ENCODE measurements at places on chromosomes 6 and 20.

DNA sequence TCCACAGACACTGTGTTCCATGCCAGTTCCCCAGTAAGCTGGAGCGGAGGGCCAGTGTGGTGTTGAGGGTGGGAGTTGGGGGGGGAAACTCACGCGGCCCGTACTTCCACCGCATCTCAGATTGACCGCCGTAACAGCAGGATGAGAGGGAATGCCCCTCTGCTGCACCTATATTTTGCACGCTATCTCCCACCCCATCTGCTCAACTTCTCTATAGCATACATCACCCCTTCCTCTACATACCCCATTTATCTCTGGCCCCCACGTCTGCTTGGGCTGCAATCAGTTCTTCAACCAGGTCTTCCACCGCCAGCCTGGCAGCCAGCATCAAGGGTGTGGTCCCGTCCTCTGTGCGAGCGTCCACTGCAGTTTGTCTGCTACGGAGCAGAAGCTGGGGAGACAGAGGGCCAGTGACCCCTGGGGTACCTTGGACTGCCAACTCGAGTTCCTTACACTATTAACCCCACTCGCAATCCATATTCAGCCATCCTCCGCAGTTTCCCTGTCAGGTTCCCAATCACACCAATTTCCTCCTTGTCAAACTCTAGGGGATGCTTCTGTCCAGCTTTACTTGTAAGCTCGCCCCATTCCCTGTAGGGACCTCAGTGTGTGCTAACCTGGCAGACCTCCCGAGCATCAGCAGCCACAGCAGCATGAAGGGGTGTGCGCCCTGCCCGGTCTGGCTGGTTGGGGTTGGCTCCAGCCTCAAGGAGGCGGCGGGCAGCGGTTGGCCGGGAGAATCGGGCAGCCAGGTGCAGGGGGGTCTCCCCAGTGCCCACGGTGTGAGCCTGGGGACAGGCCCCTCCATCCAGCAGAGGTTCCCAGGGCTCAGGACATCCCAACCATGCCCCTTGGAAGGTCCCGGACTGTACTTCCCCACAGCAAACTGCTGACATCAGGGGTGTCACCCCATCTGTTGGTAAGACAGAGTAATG is 4.5 kb upstream of the GPSM3 start:
- DNase-seq, result peak; percentile 72

DNA sequence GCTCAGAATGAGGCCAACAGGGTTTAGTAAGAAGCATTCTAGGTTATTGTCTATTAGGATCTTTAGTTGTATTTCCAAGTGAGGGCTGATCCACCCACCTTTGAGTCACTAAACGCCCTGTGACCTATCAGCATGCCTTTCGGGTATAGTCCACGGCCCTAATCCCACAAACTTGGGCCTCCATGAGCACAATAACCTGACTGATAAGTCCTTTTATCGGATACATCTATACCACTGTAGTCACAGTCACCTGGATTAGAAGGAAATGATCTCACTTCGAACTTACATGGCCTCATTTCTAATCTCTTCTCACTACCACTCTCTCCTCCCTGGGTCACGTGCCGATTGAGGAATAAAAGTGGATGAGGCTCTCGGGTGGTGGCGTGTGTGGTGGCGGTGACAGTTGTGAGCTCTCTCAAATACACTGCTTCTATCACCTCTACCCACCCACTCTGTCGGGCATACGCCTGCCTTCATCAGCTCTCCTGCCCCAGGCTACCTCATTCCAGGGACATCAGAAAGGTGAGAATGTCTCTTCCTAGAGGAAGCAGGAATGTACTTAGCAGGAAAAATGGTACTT is 65.2 kb downstream of the TRAM2 start:
- no peak for DNase-seq

DNA sequence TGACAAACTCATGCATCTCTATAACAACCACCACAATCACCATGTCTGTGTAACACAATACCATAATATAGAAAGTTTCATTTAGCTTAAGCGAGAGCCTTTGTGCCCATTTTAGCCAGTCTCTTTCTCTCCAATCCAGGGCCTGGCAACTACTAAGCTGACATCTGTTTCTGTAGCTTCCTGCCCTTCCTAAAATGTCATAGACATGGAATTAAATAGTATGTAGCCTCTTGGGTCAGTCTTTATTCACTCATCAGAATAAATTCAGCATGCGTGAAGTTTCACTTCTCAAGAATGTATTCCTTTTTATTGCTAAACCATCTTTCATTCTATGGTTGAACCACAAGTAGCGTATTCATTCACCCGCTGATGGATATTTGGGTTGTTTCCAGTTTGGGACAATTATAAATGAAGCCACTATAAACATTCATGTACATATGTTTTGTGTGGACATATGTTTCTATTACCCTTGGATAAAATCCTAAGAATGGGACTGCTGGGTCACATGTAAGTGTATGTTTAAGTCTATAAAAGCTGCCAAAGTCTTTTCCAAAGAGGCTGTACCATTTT is 1.7 kb upstream of the TREM2 start:
- no peak for DNase-seq

DNA sequence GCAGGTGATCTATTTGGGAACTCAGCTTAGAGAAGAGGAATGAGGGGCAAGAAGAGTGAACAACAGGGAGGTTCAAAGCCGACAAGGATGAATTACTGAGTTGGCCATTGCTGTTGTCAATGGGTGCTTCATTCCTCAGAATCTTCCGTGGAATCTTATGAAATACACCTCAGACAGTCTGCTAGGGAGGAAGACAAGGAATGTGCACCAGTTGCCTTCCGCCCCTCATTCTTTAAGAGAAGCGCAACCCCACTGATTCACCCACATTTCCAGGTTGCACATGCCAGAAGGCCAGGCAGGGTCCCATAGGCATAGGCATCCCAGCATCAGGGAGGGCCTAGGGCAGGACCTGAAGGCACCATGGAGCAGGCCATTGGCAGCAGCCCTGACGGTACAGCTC is 127.5 kb upstream of the TNFAIP3 start:
- no peak for DNase-seq

GRCh38 chr6:39171489-39172376 is 56.7 kb upstream of the SAYSD1 start:
- DNase-seq, result no peak

DNA sequence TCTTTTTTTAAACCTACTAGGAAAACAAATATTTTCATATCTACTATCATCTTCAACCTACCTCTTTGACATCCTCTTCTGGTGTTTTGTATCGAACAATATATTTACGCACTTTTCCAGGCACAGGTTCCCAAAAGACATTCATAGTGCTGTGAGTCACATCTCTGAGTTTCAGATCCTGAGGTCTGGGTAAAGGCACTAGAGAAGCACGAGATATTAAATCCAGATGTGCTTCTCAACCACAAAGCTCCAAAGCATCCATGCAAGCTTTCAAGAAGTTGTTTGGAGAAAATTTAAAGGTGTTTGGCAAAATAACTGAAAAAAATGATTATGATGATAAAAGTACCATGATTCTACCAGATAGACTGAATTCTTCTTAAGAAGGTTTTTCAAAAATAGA is 62.7 kb downstream of the COL12A1 start:
- DNase-seq, result no peak

GRCh38 chr6:70586114-70586513 is 19.4 kb downstream of the SDHAF4 start:
- no peak for DNase-seq

DNA sequence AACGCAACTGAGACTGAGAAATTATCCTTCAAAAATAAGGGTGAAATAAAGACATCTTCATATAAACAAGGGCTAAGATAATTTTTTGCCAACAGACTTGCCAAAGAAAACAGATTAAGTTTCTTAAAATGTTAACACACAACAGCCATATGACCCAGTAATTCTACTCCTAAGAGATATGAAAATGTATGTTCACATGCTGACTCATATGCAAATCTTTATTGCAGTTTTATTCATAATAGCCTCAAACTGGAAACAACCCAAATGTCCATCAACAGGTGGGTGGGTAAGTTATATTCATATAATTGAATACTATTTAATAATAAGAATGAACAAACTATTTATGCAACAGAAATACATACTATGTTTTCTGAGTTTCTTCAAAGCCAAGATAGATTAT is 140.1 kb downstream of the REV3L start:
- DNase-seq, result no peak

- DNase-seq, result no peak
These were observed 145.6 kb upstream of the ESR1 start for GRCh38 chr6:151661928-151662327.

DNA sequence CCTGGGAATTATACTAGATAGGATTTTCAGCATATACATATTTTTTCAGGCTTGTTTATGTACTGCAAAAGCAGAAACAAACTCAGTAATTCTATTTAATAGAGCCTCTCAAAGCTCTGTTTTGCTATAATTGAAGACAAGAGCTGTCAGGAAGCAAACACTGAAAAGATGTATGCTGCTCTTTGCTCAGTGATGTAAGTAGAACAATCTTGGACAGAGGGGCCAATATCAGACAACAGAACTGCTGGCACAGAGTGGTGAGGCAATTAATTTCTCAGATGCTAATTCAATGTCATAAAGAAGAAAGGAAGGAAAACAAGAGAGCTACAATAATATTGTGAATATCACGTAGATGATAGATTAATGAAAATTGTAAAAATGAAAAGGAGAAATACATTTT is 663.3 kb upstream of the ADGRB3 start:
- DNase-seq, result no peak

DNA sequence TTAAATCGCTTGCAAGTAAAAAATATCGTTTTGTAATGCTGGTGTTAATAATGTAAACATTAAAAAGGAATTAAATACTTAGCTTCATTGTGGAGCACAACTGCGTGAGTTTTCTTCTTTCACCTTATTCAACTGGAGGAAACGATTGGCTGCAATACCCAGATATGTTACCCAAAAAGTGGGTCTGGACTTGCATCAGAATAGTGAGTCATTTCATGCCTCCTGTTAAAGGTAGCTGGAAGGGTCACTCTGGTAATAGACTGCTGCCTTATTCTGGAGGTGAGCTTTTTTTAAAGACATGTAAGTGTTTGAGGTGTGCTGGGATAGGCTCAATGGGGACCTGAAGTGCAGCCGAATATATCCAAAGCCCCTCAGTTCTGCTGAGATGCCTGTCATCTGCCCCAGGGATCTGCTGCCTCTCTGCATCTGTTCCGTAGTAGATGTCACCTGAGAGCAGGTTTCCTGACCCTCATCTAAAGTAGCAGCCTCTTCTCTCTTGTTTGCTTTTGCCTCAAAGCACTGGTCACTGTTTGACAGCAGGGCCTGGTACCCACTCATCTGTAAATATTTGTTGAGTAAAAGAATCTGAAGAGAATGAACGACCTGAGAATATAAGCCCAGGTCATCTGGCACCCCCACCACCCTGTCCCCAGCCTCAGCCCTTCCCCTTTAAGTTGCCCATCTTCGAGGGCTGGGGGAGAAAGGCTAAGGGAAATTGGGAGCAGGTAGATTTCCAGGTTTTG is 5.6 kb upstream of the UQCC2 start:
- DNase-seq, result no peak

DNA sequence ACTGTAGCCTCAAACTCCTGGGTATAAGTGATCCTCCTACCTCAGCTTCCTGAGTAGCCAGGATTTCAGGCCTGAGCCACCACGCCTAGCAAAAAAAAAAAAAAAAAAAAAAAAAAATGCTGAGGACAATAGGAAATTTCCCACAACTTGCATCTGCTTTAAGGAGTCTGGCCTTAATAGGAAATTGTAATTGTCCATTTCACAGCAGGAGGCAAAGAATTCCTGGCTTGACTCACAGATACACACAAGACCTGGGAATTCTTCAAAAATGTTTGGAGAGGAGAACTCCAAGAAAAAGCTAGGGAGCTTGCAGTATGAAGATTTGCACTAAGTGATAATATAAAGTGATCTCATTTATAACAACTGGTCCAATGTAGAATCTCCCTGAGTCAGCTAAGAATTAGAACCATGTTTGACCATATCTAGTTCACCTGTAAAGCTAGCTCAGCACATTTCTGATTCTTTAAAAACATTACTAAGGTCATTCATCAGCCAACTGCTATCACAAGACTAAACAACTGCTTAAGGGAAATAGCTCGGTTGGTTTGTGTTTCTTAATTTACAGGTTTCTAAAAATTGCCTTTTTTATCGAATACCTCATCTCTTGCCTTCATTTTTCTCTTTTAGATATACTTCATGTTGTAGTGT is 80.2 kb upstream of the SLC2A12 start:
- DNase-seq, result no peak

DNA sequence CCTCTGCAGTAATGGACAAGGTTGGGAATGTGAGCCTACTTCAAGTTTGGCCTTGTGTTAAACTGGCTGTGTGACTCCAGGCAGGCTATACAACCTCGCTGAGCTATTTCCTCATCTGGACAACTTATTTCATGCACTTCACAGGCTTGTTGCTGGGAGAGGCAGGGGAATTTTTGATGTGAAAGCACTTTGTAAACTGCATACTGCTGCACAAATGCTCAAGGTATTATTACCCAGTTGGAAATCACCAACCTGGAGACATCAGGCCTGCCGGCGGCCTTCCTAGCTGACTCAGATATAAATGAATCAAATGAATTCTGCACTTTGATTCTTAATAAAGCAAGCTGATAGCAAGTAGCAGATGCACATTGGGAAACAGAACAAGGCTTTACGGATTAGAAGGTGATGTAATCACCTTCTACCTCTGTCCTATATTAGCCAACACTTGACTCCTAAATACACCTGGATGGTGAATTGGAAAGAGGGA is 10.1 kb downstream of the JARID2 start:
- no peak for DNase-seq

- no peak for DNase-seq
These were observed 248.2 kb upstream of the POU3F2 start for GRCh38 chr6:98586163-98586562.

DNA sequence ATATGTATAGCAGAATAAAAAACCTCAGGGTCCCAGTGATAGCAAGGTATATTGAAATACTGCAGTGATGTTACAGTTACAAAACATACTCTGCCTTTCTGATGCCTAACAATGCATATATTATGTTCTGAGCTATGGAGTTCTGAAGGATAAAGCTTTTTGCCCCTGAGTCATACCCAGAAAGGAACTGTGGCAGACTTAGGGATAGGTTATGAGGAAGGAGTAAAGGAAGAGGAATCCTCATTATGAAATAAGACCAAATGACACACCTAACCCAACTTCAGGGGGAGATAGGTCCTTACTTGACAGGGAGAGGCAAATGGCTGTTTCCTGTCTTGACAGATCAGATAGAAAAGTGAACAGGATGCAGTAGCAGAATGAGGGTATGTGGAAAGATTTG is 940.6 kb upstream of the FLRT3 start:
- no peak for DNase-seq

- DNase-seq, result no peak
These were observed 25.8 kb upstream of the PTPN1 start for GRCh38 chr20:50484271-50484976.

DNA sequence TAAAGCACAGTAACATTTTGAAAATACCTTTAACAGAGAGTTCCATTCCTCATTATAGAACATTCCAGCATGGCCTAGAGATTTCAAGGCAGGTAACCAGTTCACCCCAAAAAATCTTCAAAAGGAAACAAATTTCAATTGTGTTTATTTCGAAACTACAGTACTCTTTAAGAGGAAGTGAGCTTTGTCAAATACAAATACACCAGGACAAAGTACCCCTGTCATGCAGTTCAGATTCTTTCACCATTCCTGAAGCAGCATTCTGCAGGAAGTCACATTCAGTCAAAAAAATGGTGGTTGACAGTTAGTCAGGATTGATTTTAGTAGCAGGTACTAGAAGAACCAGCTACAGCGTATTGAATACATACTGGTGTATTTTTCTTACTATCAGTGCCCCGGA is 89.6 kb upstream of the RIN2 start:
- no peak for DNase-seq

- no peak for DNase-seq
These were observed 197.4 kb upstream of the POU3F2 start for GRCh38 chr6:98636941-98637340.
